Right lobe of liver (tissue), 6 donors: ENCODE measurements at places on chromosomes 12 and 14. TPM values are rescaled to one million over a fixed set of nuclear protein-coding genes. Genes with fewer than 3 reads are reported as not detected.
A peak's percentile ranks its signal among the peaks of the same experiment; 100 is the strongest.

GRCh38 chr12:24725616-24726015 is 223.3 kb downstream of the BCAT1 start:
- no peak for DNase-seq

DNA sequence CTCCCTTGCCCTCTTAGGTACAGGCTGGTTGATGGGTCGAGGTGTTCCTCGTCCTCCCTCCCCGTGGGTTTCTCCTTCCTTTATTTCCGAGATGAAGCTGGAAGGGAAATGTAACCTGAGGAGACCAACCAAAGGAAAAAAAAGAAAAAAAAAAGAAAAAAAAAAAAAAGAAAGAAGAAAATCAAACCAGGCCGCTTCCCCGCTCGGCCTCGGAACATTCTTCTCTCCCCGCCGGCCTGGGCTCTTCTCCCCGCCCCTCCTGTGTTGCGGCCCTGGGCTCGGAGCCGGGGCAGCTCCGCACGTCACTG is 1.6 kb upstream of the NFATC4 start:
- no peak for DNase-seq

DNA sequence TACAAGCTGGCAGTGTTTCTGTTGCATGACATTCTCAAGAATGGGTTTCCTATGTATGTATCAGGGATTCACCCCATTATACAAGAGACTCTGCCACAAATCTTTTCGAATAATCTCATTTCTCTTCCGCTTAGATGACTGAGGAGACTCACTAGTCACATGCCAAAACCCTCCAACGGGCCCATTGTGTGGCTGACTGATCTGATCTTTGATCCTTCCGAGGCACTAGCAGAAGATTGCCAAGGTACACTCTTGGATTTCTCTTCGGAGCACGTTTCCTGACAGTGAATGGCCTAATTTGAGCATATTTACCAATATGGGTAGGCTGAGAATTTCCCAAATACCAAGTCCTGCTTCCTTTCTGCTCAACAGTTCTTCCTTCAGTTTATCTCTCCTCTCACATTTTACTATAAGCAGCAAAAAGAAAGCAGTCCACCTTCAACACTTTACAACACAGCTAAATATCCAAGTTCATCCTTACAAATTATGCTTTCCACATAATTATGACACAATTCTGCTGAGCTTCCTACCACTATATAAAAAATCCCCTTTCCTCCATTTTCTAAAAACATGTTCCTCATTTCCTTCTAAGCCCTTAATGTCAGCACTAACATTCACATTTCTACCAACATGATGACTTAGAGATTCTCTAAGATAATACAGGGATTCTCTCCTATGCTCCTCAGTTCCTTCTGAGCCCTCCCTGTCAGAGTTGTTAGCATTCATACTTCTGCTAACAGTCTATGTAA is 11.0 kb downstream of the PRPH start:
- no peak for DNase-seq

- DNase-seq = no peak
These were observed 416.1 kb downstream of the ATP23 start for GRCh38 chr12:58357511-58357910.

- DNase-seq = no peak
These were observed 171.6 kb downstream of the FBXL14 start for GRCh38 chr12:1422604-1423315.

GRCh38 chr14:68820119-68820518 is 27.3 kb upstream of the ZFP36L1 start:
- peak; percentile 88 for DNase-seq

DNA sequence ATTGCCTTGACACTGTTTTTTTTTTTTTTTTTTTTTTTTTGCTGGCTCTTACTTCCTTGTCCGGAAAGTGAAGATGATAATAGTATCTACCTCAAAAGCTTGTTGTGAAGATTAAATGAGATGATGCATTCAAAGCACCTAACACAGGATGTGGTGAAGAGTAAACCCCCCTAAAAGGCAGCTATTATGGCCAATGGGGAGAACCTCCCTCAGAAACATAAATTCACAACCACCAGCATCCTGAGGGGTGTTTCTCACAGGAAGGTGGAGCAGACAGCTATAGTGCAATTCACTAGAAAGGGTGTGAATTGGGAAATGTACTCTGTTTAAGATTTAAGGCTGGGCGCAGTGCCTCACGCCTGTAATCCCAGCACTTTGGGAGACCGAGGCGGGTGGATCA is 85.4 kb upstream of the CRY1 start:
- DNase-seq = no peak

GRCh38 chr14:100476012-100476822 is 111.0 kb downstream of the BEGAIN start:
- no peak for DNase-seq

GRCh38 chr12:120230326-120230973 is 29.5 kb upstream of the RPLP0 start:
- no peak for DNase-seq

DNA sequence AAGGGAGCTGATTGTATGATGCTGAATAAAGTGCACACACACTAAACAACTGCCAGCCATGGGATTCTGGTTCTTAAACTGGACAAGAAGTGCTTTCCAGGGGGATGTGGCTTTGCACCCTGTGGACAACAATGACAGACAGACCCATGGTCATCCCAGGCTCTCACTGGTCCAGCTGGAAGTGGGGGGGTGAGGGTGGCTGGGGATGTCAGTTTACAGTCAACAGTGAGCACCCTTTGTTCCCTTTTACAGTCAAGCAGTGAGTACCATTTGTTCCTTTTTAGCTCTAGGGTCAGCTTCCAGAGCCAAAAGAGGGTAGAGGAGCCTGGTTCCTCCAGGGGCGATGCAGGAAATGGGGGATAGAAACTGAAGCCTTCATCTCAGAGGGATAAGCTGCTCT is 100.7 kb downstream of the SMOC1 start:
- no peak for DNase-seq

DNA sequence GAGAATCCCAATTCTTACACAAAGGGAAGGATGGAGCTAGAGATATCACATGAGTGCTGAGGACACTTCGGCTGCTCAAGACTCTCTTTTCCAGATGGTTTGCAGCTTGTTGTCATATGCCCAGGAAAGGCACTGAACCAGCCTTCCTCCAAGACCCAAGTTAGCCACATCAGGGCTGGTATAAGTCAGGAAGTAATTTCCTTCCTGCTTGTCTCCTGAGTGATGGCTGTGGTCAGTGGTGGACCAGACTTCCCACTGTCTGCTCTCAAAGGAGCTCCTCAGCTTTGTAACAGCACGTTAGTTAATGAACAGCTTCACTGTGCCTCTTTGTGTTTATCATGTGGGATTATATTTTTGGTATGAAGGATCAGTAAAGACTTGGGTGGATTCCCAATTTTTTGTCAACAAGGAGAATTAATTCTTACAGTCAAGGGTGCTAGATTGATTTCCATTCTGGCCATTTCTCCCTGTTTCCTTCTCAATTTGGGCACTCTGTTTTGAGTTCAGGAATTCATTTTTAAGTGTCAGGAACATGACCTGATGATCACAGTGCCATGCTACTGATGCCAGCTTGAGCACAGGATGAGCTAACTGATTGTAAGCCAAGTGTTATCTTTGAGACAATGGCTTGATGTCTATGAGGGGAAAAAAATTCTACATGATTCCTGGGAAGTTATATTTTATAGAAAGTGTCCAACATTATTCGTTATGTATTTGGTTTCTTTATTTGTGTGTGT is 145.8 kb downstream of the GCH1 start:
- no peak for DNase-seq

DNA sequence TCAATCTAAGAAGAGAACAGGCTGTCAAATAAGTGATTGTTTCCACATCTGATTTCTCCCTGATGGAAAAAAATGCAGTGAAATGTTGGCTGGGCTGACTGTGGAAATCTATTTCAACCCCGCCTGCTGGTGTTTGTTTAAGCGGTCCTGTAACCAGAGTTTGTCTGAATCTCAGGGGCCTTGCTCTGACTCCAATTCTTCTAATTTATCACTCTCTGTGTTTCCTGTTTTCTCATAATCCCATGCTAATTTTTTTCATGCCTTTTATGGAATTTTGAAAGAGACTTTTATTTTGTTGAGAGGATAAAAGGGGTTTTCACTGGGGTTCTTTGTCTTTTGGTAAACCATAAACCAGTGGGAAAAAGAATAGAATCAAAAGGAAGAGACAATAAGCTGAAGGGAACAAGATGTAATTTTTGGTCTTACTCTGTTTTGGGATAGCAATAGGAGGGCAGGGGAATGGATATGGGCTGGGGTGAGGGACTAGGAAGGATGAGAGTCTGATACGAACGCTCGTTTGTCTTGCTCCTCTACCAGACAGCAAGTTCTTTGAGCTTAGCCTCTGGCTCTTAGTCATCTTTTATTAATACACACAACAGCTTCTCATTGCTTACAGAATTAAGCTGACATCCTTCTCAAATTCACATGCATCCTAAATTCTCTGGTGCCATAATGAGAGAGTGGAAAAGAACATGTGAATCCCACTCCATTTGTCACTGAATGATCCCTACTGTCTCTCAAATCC is 8.0 kb upstream of the MGP start:
- no peak for DNase-seq

DNA sequence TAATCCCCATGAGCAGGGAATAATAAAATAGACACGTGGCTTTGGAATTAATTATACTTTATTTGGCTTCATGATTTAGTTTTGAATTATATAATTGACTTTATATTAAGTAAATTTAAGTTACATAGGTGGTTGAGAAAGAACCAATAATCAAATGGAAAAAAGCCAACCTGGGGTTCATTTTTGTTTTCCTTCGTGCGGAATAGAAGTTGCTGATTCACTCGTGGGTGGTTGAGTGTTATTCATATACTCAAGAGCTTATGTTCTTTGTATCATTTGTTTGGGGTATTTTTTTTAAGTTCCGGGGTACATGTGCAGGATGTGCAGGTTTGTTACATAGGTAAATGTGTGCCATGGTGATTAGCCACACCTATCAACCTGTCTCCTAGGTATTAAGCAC is 58.0 kb downstream of the ZNF664 start:
- no peak for DNase-seq

DNA sequence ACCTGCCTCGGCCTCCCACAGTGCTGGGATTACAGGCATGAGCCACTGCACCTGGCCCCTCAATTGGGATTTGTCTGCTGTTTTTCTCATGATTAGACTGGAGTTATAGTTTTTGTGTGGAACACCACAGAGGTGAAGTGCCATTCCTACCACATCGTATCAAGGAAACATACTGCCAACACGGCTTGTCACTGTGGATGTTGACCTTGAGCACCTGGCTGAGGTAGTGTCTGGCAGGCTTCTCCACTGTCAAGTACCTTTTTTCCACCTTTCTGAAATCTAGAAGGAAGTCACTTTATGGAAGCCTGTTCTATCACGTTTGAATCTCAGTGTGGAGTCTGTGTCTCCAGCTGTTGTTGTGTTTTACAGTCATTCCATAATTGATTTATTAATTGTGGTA is 21.4 kb upstream of the SEL1L start:
- DNase-seq = no peak

LMBR1L gene
- total RNA-seq = 14.7 TPM

RFX4 gene
- not detected for total RNA-seq

CD163 gene
- 66.3 TPM for total RNA-seq

PLEKHG7 gene
- 0.19 TPM for total RNA-seq

DLGAP5 gene
- total RNA-seq = 0.27 TPM

INHBC gene
- 57.9 TPM for total RNA-seq
